Fibroblast of lung (primary cell): ENCODE measurements at places on chromosomes 12 and 14. TPM values are rescaled to one million over a fixed set of nuclear protein-coding genes. Genes with fewer than 3 reads are reported as not detected.
A peak's percentile ranks its signal among the peaks of the same experiment; 100 is the strongest.

AMDHD1 gene
- 0.08 and 0.25 TPM in 2 replicates for polyA plus RNA-seq

DLGAP5 gene
- 10.5 and 31.2 TPM in 2 replicates for polyA plus RNA-seq

OVCH1 gene
- 0.06 and 0.29 TPM in 2 replicates for polyA plus RNA-seq

RNASE4 gene
- polyA plus RNA-seq, result 25.0 and 43.9 TPM in 2 replicates

ADGRD1 gene
- polyA plus RNA-seq, result 6.9 and 11.6 TPM in 2 replicates

ZNF26 gene
- 3.7 and 4.9 TPM in 2 replicates for polyA plus RNA-seq

KRT82 gene
- not detected in 2 replicates for polyA plus RNA-seq

HNF1A gene
- not detected in 2 replicates for polyA plus RNA-seq

GRCh38 chr12:132386926-132387497, 57.6 kb upstream of the GALNT9 start:
- H3K36me3 ChIP-seq, result no peaks in the 10 kb centered on the region
- no peak for DNase-seq
- peaks cover 24% of the 10 kb centered on the region for H3K27me3 ChIP-seq
- no peak overlapping the region for H3K27ac ChIP-seq
- no peak overlapping the region for H3K4me3 ChIP-seq

- DNase-seq, result peak; percentile 51
- no peaks in the 10 kb centered on the region for H3K27me3 ChIP-seq
- H3K4me1 ChIP-seq, result peaks cover 21% of the 10 kb centered on the region
- no peak overlapping the region for H3K4me3 ChIP-seq
- H3K27ac ChIP-seq, result no peak overlapping the region
Measured at GRCh38 chr12:91144053-91144452, 32.8 kb upstream of the LUM start.

- no peak overlapping the region for H3K4me3 ChIP-seq
- no peaks in the 10 kb centered on the region for H3K36me3 ChIP-seq
- DNase-seq, result no peak
- H3K27ac ChIP-seq, result no peak overlapping the region
- H3K27me3 ChIP-seq, result no peaks in the 10 kb centered on the region
Measured at GRCh38 chr12:95214466-95214865, 2.8 kb downstream of the FGD6 start.

- H3K27me3 ChIP-seq, result no peaks in the 10 kb centered on the region
- DNase-seq, result no peak
- H3K27ac ChIP-seq, result no peak overlapping the region
- H3K36me3 ChIP-seq, result no peaks in the 10 kb centered on the region
- no peaks in the 10 kb centered on the region for H3K4me1 ChIP-seq
Measured at GRCh38 chr14:83909507-83909906, 1620.4 kb upstream of the FLRT2 start.

- no peak overlapping the region for H3K4me3 ChIP-seq
- DNase-seq, result no peak
- H3K4me1 ChIP-seq, result no peaks in the 10 kb centered on the region
- H3K36me3 ChIP-seq, result no peaks in the 10 kb centered on the region
- no peak overlapping the region for H3K27ac ChIP-seq
Measured at GRCh38 chr14:90558983-90559590, 162.3 kb downstream of the CALM1 start.

- H3K27me3 ChIP-seq, result no peaks in the 10 kb centered on the region
- H3K4me3 ChIP-seq, result no peak overlapping the region
- no peak for DNase-seq
- no peaks in the 10 kb centered on the region for H3K4me1 ChIP-seq
Measured at GRCh38 chr14:69994002-69994401, 114.8 kb downstream of the SMOC1 start.

DNA sequence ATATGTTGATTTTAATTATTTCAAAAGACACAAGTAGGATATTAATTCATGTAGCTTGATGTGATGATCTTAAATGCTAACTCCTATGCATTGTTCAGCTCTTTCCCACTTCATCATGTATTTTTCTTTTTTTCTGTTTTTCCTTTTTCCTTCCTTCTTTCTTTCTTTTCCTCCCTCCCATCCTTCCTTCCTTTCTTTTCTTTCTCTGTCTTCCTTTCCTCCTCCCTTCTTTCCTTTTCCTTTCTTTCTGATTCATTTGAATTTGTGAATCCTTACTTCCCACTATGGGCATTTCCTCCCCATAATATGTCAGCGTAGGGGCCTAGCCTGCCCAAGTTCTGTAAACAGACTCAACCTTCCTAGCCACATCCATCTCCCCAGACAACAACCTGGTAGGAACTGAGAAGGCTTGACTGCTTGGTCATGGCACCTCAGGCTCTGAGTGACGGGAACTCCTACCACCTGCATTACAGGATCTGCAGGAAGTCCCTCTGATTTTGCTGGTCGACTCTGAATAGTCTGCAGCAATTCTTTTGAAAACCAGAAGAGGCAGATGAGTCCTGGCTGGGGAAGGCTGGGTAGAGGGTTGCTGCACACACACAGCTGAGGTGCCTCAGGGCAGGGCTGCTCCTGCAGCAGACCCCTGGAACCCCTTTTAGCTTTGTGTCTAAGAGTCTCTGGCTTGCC, 33.4 kb upstream of the BHLHE41 start:
- no peaks in the 10 kb centered on the region for H3K36me3 ChIP-seq
- H3K4me3 ChIP-seq, result no peak overlapping the region
- no peaks in the 10 kb centered on the region for H3K27me3 ChIP-seq
- no peak for DNase-seq

GRCh38 chr12:27109334-27110028, 27.1 kb upstream of the C12orf71 start:
- no peaks in the 10 kb centered on the region for H3K4me1 ChIP-seq
- H3K27ac ChIP-seq, result no peak overlapping the region
- no peaks in the 10 kb centered on the region for H3K36me3 ChIP-seq
- DNase-seq, result peak; percentile 35
- H3K27me3 ChIP-seq, result no peaks in the 10 kb centered on the region
- no peak overlapping the region for H3K4me3 ChIP-seq

GRCh38 chr14:20306079-20306423, 300 bp upstream of the TTC5 start:
- H3K4me3 ChIP-seq, result peak overlapping the region; percentile 87
- H3K27ac ChIP-seq, result no peak overlapping the region
- DNase-seq, result no peak
- peaks cover 2% of the 10 kb centered on the region for H3K4me1 ChIP-seq
- H3K27me3 ChIP-seq, result no peaks in the 10 kb centered on the region

DNA sequence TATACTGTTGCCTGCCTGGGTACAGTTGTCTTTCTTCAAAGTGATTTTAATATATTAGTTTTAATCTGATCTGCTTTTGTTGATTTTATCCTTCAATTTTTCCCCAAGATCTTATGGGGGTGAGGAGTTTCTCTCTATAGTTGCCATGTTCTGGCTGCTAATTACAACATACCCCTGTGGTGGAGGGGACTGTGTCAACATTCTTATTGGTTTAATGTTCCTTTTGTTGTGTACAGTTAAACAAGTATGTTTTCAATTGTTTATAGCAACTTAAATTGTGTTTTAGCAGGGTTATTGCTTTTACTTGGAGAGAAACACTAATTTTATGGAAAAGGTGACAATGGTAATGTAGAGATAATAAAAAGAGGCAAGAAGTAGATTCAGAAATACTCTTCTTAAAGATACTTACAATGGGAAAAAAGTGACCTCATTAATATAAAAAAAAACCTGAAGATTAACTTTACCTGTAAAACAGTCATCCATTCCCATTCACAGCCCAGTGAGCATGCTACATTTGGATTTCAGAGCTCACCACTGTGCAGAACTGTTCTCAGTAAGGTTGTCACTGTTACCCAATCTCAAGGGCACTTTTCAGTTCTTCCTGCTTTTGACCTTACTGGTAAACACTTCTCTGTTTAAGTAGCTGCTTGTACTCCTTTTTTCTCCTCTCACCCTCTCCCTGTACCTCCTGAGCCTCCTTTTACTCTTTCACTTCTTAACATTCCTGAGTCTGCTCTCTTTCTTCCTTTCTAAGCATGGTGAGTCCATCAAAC, 8.1 kb upstream of the LRRK2 start:
- no peaks in the 10 kb centered on the region for H3K36me3 ChIP-seq
- no peak for DNase-seq
- no peaks in the 10 kb centered on the region for H3K4me1 ChIP-seq
- H3K27me3 ChIP-seq, result no peaks in the 10 kb centered on the region
- H3K4me3 ChIP-seq, result no peak overlapping the region

DNA sequence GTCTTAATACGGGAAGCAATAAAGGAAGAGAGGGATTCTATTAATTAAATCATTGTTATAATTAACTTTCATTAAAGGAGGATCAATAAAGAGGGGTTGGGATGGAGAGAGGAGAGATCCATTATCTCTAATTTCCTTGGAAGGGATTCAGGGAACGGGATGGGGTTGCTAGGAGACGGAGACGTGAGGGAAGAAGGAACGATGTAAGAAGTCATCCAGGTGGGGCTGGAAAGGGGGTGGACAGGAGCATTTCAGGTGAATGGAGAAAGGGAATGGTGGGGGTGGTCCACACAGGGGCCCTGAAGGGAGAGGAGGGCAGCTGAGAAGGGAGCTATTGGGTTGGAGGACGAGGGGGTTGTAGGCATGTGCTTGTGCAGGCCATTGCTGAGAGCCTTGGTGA, 17.2 kb downstream of the CALCOCO1 start:
- H3K4me3 ChIP-seq, result no peak overlapping the region
- no peaks in the 10 kb centered on the region for H3K4me1 ChIP-seq
- H3K27ac ChIP-seq, result no peak overlapping the region
- no peak for DNase-seq

GRCh38 chr12:109239179-109239578, 69.9 kb downstream of the FOXN4 start:
- no peaks in the 10 kb centered on the region for H3K4me1 ChIP-seq
- H3K27ac ChIP-seq, result no peak overlapping the region
- no peak for DNase-seq
- no peaks in the 10 kb centered on the region for H3K36me3 ChIP-seq

GRCh38 chr12:64746663-64747062, 12.5 kb downstream of the GNS start:
- no peaks in the 10 kb centered on the region for H3K27me3 ChIP-seq
- DNase-seq, result peak; percentile 42
- peak overlapping the region; percentile 54 for H3K27ac ChIP-seq
- no peak overlapping the region for H3K4me3 ChIP-seq
- H3K36me3 ChIP-seq, result peaks cover 10% of the 10 kb centered on the region
- H3K4me1 ChIP-seq, result peaks cover 8% of the 10 kb centered on the region

DNA sequence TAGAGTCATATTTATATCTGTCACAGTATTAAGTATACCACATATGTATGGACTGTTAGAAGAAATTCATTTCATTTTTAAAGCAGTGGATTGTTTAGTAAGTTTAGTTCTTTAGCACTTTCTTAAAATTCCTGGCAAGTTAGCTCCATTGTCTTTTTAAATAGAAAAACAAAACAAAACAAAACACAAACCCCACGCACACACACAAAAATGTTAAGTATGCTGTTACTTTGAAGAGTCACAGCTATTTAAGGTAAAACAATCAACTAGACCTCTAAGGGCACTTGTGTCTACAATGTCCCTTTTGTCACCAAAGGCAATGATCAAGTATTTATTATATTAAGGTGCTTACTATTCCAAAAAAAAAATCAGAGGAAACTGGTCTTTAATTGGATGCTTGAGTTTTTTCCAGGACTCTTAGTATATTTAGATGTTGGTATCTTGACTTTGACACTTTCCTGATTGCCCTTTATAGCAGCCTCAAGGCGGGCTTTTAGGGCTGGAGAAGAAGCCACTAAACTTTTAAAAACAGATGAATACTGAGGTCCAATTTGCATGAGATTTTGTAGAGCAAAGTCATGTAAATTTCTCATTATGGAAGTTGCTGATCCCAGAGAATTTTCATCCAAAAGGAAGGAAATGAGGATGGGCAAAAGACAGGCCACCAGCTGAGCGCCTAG, 85.5 kb upstream of the HECTD1 start:
- no peak overlapping the region for H3K27ac ChIP-seq
- no peaks in the 10 kb centered on the region for H3K27me3 ChIP-seq
- H3K4me3 ChIP-seq, result no peak overlapping the region
- DNase-seq, result no peak
- peaks cover 2% of the 10 kb centered on the region for H3K4me1 ChIP-seq

DNA sequence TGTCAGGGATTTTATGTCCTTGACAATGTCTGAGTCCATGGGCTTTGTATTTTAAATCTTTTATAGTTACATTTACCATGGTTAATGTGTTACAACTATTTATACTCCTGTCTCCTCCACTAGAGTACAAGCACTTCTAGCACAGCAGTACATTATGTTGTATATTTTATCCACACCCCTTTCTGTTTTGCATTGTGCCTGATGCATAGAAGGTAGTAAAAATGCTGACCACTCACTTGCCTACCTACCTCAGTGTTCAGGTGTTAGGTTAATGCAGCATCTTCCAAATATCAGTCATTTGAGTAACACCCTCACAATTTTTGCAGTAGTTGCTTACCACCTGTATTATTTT, 31.1 kb upstream of the SLC38A2 start:
- H3K27ac ChIP-seq, result peak overlapping the region; percentile 55
- no peaks in the 10 kb centered on the region for H3K36me3 ChIP-seq
- no peak overlapping the region for H3K4me3 ChIP-seq
- no peaks in the 10 kb centered on the region for H3K27me3 ChIP-seq

DNA sequence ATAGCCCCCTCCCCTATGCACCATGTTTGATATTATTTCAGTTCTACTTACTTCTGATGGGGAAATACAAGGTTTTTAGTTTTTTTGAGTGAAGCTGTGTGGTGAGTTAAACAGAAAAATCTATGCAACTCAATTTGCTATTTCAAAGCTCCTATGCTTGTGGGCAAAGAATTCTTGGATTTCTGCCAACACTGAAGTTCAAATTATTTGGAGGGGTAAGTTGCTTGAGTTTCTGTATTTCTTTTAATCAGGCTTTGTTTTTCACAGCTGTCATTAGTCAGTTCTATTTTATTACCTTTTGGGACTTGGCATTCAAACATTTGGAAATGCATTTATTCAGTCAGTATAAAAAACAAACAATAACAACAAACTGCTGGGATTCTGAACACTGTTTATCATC, 407.5 kb upstream of the MGAT4C start:
- DNase-seq, result peak; percentile 30
- no peaks in the 10 kb centered on the region for H3K36me3 ChIP-seq
- H3K4me1 ChIP-seq, result no peaks in the 10 kb centered on the region
- H3K27me3 ChIP-seq, result no peaks in the 10 kb centered on the region
- no peak overlapping the region for H3K27ac ChIP-seq

DNA sequence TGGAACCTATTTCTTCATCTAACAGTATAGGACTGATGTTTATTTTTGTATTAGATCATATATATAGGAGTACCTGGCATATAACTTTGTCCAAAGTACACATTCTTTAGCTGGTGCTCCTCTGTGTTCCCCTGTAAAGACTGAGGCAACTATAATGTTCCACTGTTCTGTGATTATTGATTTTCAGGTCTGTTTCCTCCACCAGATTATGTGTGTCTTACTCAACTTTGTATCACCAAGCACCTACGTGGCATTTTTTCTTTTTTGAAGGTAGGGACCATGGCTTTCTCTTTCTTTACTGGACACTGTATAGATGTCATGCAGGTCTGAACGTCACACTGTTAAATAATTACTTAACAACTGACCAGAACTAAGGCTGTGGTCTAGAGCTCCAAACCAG, 29.3 kb downstream of the BICD1 start:
- H3K4me3 ChIP-seq, result no peak overlapping the region
- no peak for DNase-seq
- H3K4me1 ChIP-seq, result no peaks in the 10 kb centered on the region
- no peaks in the 10 kb centered on the region for H3K27me3 ChIP-seq
